ENCODE measurements at places on chromosomes 2 and 18.

DNA sequence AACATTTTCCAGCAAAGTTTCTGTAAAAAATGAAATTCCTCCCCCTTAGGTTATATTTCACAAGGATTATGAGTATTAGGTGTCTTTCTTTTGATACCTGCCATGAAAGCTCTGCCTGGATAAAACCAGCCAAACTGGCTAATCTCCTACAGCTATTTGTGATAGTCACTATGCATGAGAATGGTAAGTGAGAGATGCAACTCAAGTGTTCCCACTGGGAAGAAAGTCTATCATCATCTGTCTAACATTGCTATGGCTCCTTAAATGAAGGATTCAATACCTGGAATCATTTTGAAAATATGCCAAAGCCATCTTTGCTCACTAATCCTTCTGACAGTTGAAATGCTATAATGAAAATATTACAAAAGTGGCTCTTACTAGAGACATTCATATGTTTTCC is 339.9 kb upstream of the LRRTM4 start:
- no peak for DNase-seq

DNA sequence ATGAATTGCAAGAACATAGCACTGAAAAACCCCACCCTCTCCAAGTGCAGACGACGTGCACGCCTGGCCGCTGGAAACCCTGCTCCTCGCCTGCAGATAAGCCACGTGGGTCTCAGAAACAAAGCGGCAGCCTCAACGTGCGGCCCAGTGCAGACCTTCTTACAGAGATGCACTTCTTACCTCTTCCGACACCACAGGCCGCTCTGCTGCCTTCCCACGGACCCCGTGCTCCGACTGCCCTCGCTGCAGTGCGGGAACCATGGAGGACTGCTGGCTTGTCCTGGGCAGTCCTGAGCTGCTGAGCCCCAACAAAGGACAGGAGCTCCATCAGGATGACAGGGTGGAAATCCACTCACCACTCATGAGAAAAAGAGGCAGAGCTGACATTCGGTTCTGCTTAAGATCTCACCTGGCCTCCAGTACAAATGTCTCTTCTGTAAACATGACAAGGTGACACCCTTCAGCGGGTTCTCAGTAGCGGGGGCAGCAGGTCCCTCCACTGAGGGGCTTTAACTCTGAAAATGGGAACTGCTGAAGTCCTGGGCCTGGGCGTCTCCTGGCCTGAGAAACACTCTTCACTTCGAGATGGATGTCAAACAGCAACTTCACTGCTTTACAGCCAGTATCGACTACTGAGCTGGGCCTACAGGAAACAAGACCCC is 6.2 kb downstream of the COPS9 start:
- no peak for DNase-seq

DNA sequence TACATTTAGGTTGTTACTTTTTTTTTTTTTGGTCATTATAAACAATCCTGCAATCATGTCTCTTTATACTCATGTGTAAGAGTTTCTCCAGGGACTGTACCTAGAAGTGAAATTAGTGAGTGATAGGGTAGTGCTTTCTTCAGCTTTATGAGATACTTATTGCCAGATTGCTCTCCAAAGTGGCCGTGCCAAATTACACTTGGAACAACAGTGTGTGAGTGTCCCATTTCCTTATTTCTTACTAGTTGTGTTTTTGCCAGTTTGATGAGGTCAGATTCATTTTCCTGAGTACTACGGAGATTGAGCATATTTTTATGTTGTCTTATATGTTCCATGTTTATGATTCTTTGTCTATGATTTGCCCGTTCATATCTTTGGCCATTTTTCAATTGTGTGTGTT is 39.2 kb downstream of the GALNT1 start:
- no peak for DNase-seq

GRCh38 chr2:166572937-166573336 is 78.9 kb upstream of the SCN7A start:
- no peak for DNase-seq

DNA sequence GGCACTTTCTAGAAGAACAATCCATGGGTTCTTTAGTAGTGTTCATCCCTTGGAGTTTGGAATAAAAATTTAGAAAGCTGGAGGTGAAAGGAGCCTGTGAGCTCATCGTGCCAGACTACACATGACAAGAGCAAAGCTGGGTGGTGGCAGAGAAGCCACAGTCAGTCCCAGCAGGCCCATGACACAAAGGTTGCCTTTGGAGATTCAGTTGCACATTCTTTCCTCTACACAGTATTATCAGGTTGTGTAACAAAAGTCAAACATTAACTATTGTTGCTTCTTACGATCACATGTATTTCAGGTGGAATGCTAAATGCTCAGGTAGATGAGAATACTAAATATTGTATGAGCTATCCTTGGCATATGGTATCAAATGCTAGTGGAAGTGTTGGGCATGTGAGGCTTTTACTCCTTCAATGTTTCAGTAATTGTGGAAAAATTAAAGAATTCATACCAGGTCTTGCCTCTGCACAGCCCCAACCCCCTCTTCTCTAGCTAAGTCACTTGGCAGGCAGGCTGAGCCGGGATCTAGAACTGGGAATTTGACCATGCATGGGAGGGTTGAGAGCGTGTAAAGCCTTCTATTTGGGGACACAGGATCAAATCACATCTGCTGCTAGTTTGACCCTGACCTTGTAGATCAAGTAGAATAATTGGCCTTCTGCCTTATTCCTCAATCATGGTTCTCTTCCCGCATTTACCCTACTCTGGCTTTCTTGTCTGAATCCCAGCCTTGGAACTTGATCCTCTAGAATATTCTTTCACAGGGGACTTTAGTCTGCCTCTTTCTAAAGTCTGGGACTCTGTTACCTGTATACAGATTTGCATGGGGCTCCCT is 230.9 kb downstream of the GCA start:
- no peak for DNase-seq

DNA sequence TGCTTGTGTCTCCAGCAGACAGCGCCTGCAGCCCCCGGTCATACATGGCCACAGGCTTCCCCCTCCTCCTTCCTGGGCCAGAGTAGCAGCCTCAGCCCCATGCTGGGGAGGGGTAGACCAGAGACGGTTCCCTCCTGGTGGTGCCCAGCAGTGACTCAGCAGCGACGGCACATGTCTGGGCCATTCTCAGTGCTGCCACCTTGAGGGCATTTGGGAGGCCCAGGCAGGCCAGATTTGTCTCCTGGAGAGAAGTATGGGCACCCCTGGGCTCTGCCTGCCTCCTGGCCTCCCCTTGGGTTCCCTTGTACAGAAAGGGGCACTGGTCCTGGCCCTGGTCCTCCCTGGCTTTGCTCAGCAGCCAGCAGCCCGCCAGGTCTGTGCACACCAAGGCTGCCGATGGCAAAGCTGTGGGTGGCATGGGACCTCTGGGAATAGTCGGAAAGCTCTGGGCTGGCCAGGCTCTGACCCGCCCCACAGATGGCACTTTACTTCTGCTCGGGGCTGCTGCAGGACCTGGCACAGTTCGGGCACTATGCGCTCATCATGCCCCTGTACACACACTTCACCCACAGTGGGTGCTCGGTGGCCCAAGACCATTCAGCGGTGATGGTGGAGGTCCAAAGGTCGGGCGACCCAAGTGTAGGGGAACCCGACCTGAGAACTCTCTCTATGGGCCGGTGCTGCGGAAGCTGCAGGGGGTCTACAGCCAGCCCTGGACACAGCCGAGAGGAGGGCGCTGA is 11.4 kb upstream of the ALPI start:
- peak; percentile 52 for DNase-seq

DNA sequence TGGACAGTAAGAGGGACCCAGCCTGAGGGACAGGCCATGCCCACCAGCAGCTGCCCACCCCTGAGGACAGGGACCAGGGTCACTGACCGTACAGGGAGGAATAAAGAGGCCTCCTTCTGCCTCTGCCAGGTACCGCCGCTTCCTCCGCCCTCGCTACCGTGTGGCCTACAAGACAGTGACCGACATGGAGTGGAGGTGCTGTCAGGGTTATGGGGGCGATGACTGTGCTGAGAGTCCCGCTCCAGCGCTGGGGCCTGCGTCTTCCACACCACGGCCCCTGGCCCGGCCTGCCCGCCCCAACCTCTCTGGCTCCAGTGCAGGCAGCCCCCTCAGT is 2.2 kb downstream of the EMILIN1 start:
- no peak for DNase-seq

DNA sequence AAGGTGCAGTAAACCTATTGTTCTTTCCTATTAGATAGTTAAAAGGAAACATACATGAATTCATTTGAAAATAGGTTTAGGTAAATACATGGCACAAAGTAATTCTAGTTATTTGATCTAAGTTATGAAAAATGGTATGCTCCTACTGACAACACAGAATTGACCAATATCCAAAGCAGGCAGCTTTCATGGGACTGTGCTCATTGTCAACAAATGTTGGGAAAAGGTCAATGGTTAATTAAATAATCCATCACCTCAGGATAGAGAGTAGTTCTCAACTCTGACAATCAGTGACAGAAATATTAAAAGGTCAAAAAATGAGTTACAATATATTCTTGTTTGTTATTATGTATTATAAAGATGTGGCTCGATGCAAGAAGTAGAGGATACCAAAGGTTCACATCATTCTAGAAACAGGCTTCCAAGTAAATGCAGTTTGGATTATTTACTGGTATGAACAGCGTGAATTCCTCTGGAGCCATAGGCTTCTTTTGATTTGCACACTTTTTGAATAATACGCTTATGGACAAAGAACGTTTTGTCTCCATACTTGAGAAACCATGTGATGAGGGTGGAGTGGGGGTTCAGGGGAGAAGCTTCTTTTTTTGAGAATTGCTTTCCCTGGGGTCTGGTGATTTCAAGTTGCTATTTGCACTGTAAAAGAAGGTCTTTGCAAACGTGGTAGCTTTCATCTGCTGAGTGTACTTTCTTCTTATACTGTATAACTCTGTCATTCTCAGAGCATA is 422.0 kb upstream of the ZEB2 start:
- no peak for DNase-seq

- no peak for DNase-seq
Observed at GRCh38 chr18:64799376-64799775, 650.5 kb upstream of the LINC00305 start.

GRCh38 chr2:106099691-106100090 is 94.4 kb downstream of the UXS1 start:
- no peak for DNase-seq

DNA sequence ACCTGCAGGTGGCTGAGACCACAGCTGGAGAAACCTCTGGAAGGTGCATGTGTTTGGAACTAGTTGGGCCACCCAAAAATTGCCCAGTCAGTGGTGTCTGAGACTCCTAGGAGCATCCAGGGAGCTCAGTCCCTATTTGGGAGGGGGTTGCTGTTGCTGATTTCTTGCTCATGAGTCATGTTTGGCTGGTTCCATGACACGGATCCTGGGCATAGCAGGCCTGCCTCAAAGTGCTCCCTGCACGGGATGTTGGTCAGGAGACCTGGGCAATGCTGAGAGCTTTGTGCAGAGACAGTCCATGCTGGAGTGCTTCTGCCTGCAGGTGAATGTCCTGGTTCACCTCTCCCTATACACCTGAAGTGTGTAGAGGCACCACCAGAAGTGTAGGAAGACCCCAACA is 194.2 kb downstream of the GLI2 start:
- no peak for DNase-seq

GRCh38 chr2:157735532-157735931 is 106.9 kb upstream of the ACVR1C start:
- DNase-seq = no peak

DNA sequence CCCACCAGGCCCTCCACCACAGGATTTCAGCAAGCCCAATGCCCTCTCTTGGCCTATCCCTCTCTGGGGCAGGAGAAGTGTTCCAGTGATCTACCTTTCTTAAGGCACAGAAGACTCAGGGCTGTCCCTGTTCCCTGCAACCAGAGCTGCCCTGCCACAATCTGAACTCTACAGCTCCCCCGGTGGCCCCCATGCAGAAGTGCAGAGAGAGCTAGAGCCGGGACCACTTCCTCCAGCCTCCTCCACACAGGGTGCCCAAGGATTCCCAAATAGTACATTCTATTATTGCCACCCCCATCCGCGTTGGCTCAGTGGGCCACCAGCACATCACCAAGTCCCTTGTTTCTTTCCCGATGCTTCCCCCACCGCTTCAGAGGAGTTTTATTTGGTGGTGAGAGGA is 114.8 kb upstream of the PTPRM start:
- peak; percentile 58 for DNase-seq
